GM12865 (cell line): ENCODE measurements at places on chromosomes 3 and 15.

DNA sequence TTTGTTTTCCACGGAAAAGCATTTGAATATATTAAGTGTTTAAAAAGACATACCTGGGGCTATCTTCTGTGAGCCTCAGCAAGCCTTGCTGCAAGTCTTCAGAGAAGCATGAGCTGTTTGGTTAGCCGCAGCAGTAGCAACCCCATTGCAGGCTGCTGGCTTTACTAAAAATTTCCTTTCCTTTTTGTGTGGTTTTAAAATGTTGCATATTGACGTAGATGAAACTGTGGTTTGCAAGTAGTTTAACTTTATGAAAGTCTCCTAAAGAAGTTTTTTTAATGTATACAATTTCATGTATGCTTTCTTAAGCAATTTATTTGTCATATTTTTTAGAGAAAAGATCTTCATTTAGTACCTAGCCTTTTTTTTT, at the start of gene GPR171:
Gene GPR171 (minus strand): TSS at position 166 of the 370 bp plus-strand sequence. CDS start 3,830 bp downstream, outside the sequence.
- peak; percentile 73 for DNase-seq

- no peak for DNase-seq
These were observed 17.0 kb downstream of the RGMA start for GRCh38 chr15:93072011-93072410.

DNA sequence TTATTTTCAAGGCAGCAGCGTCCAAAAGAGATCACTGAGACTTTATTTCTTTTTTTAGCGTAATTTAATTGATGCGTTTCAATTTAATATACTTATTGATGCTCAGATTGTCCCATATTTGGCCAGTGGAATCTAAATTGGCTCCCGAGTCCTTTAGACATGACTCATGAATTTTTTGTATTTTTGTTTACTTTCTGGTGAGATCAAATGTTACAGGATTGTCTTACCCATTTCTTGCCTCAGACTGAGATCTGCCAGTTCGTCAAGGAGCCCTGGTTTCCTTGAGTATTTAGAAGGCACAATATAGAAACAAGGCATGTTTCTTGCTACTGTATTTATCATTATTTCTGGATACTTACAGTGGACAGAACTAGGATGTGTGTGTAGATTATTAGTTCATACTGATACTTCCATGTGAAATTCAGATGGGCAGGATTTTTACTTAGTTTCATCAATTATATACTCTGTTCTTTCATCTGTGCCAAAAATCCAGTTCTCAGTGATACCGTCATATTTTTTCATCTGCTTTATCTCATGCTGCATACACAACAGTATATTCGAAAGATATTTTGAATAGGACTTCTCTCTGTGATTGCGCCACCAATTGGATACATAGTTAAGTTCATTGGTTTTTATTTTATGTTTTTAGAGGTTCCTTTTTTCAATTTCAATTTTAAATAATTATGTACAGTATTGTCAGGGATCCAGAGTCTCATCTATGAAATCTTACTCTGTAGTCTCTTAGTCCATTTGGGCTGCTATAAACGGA, 436.9 kb upstream of the C2CD4B start:
- no peak for DNase-seq

GRCh38 chr3:140391061-140391460, 286.8 kb upstream of the TRIM42 start:
- DNase-seq: no peak

- no peak for DNase-seq
These were observed 40.6 kb upstream of the BCL2A1 start for GRCh38 chr15:80011596-80011995.

DNA sequence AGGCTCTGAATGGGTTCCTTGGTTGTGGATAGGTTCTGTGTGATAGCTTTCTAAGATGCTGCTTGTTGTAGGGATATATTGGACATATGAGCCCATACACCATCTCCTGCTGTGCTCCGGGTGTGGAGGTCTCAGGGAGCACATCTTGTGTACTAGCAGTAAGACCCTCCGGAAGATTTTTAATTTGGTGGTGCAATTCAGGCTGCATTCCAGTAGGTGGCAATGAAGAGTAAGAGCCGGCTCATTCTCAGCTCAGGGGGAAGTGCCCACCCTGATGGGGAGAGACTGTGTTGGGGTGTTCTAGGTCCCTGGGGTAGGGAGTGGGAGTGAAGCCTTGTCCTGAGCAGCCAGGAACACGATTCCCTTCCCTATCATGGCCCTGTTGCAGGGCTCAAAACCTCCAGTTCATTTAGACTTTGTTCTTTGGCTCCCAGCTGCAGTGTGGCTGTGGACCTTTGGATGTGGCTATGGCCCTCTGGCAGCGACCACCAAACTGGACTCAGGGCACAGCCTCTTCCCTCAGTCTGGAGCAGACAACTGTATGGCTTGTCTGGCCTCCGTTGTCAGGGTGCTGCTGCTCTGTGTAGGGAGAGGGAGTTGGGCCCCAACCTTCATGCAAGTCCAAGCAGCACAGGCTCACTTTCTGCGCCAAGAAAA, 104.7 kb downstream of the UNC13C start:
- DNase-seq: peak; percentile 40

DNA sequence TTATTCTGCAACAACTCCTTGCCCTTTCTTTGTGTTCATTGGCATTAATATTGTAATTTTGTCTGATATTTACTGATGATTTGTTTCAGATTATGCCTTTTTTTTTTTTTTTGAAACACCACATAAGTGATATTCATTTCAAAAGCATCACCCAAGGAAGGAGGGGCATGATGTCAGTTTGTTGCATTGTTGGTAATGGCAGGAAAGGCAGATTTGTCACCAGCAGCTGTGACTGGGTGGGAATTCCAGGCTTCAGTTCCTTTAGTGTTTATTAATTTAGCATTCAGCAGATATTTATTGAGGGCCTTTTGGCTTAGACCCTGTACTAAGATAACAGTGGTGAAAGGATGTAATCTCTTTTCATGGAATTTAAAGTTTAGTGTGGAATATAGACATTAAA, 19.5 kb downstream of the SENP2 start:
- DNase-seq: no peak

- DNase-seq: no peak
These were observed 55.7 kb upstream of the ZNF385D start for GRCh38 chr3:21806733-21807132.

GRCh38 chr3:13332158-13332557, 88.0 kb downstream of the NUP210 start:
- DNase-seq: peak; percentile 96

DNA sequence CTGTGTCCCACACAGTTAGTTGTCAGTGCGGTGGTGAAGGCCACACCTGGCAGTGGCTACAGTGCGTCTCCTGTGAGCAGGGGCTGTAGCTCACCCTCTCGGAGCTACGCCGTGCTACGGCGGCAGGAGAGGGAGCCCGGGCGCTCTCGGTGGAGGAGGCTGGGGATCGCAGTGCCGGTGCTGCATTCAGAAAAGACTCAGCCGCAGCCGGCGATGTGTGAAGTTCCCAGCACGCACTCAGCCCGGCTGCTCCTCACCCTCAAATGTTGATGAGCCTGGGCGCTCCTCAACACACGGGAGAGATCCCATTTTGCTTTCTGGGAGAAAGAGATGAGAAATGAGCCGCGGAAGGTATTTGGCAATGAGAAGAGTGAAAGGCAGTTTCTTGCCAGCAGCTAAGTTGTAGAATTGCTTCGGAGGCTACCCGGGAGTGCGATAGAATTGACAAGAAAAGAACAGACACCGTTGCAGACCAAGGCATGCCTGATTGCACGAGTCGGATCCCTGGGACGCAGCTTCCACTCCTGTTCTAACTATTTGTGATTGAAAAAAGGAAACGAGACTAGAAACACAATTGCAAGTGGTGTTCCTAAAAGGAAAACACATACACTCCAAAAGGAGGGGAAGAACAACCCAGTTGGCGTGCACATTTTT, at the start of gene UNC13C:
Gene UNC13C (plus strand): TSS at position 189 of the 654 bp plus-strand sequence. CDS start 34,463 bp downstream, outside the sequence.
- peak; percentile 9 for DNase-seq

- peak; percentile 72 for DNase-seq
These were observed 69.1 kb downstream of the PEX5L start for GRCh38 chr3:179967622-179968021.

- no peak for DNase-seq
These were observed 8.6 kb downstream of the KLHL25 start for GRCh38 chr15:85785887-85786780.

GRCh38 chr3:242602-243355, 46.2 kb downstream of the CHL1 start:
- no peak for DNase-seq

GRCh38 chr3:30343861-30344260, 262.5 kb upstream of the TGFBR2 start:
- DNase-seq: no peak

DNA sequence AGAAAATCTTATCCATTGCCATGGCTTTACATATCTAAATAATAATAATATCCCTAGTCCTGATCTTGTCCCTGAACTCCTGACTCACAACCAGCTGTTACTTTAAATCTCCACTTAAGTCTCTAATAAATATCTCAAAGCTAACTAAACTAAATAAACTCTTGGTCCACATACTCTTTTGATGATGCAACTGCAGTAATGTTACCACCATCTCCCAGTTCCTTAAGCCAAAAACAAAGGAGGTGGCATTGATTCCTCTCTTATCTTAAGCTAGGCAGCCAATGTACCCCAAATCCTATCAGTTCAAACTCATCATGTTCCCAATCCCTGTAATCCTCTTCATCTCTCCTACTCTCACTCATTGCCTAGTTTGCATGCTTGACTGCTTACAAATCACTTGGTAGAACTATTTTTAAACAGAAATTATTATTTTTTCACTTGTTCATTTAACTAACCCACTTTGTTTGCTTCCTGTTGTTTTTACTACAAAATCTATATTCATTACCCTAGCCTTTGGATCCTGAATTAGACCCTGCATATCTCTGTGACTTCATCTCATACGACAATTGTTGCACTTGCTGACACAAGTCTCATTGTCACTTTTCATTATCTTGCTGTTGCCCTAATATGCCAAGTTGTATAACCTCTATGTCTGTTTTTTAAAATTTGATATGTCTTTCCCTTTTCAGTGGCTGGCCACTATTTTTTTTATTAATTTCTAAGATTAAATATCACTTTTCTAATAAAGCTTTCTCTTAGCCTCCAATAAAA, 462.2 kb downstream of the ZPLD1 start:
- DNase-seq: no peak

DNA sequence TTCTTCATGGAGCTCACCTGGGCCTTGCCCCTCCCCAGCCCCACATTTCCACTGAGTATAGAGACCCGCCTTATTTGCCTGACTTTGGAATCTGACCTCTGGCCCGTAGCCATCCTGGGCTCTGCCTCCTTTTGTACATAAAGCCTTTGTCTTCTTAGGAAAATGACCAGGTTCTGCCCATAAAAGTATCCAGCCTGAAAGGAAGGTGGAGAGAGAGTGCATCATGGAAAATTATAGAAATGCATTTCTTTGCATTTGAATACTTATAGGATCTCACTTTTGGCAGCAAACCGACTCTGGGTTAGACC, 3.6 kb upstream of the SH2D7 start:
- no peak for DNase-seq

GRCh38 chr15:80450811-80451321, 46.7 kb downstream of the ARNT2 start:
- DNase-seq: no peak

DNA sequence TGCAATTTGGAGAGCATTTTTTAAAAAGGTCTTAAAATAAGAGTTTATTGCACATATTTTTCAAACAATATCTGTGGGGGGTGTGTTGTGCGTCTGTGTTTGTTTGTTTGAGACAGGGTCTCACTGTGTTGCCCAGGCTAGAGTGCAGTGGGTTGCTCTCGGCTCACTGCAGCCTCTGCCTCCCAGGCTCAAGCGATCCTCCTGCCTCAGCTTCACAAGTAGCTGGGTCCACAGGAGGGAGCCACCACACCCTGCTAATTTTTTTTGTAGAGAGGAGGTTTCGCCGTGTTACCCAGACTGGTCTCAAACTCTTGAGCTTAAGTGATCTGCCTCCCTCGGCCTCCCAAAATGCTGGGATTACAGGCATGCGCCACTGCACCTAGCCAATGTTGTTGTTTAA, 2.7 kb downstream of the MLF1 start:
- DNase-seq: no peak

GRCh38 chr3:50375258-50375931, 16.1 kb upstream of the TMEM115 start:
- DNase-seq: no peak
